Fibroblast of the aortic adventitia (primary cell): ENCODE measurements at places on chromosomes 11 and 22.

DNA sequence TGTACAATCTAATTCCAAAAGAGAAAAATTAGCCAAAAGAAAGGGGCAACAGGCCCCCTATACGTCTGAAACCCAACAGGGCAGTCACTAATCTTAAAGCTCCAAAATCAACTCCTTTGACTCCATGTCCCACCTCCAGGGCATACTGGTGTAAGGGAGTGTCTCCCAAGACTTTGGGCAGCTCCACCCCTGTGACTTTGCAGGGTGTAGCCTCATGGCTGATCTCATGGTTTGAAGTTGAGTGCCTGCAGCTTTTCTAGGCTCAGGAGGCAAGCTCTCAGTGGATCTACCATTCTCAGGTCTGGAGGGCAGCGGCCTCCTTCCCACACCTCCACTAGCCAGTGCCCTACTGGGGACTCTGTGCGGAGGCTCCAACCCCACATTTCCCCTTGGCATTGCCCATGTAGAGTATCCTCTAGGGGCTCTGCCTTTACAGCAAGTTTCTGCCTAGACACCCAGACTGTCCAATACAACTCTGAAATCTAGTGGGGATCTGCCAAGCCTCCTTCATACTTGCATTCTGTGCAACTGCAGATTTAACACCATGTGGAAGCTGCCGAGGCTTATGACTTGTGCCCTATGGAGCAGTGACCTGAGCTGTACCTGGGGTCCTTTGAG lies 94.5 kb downstream of the TRIM29 start:
- DNase-seq: no peak

DNA sequence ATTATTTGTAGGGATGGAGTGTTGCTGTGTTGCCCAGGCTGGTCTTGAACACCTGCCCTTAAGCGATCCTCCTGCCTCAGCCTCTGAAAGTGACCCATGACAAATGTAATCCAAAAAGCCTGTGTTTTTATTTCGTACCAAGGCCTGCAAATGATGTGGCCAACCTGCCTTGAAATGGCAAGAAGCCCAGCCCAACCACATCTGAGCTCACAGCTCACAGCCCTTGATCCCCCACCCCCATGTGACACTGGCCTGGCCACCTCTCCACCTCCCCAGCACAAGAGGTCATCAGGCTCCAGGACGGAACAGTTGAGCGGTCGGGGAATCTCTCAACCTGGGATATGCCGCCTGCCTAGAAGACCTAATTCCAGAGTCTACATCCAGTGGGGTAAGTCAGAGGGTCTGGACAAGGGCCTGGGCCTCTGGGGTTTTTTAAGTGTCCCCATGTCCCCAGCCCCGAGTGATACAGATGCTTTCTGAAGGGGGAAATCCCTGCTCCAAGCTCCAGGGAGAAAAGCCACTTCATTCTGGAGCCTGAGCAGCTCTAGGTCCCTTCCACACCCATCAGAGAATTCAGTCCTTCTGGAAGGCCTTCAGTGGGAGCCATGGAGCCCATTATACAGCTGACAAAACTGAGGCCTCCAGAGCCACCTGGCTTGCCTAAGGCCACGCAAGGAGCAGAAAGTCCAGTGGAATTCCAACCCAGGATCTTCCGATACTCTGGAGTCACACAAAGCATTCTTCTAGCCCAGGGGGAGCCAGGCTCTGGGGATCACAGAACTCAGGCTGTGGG lies 70.7 kb downstream of the MN1 start:
- DNase-seq: no peak

GRCh38 chr11:48014917-48015316 lies 34.6 kb downstream of the PTPRJ start:
- no peak for DNase-seq

DNA sequence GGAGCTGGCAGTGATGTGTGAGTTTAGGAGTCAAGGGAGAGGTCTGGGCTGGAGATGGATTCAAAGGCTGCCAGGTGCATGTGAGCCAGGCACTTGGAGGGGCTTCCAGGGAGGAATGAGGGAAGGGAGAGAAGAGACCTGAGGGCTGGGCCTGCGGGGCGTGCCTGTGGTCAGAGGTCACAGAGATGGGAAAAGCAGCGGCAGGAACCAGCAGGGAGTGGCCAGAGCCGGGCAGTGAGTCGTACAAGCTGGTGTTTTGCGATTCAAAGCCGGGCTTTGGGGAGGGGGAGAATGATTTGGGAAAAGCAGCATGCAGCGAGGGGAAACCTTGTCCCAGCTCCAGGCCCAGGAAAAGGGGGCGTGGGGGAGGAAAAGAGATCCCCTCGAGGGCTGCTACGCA lies 96.9 kb upstream of the RTL6 start:
- DNase-seq: no peak
